ENCODE measurements at places on chromosomes 6 and 20.

DNA sequence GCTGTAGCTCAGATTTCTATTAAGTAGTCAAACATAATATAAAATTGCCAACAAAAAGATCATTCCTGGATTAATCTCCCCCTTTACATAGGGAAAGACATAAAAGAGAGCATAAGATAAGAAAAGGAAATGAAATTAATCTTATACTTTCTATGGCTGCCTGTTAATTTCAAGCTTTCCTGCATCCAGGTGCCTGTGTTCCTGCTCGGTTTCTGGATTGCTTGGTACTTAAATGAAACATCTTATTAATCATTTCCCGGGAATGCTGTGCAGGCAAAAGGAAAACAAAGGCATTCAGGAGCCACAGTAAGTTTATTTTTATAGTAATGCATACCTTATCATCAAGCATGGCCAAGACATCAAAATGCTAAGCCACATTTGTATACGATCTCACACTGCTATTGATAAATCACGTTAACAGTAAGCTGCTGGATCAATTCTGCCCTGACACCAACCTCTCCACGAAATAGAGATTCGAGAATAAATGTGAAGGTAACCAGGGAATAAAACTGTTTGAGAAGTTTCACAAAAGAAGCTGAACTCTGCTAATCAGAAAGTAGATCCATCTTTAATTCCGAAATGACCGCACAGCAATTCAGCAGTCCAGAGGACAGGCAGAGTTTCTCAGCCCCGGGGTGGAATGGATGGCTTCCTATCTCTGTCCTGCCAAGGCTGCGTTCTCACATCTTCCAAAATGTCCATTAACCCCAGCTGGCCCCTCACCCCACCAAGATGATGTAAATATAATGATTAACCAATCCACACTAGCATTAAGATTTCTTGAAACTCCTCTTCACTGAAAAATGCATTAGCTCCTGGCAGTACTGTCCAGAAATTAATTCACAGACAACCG is 32.6 kb upstream of the APCDD1L start:
- H3K36me3 ChIP-seq = no peaks in the 10 kb centered on the region
- H3K4me1 ChIP-seq = no peaks in the 10 kb centered on the region
- H3K4me3 ChIP-seq = no peak overlapping the region
- no peaks in the 10 kb centered on the region for H3K27me3 ChIP-seq
- no peak overlapping the region for H3K27ac ChIP-seq
- peak; percentile 8 for DNase-seq

GRCh38 chr6:144285798-144286502 is 815 bp downstream of the UTRN start:
- no peaks in the 10 kb centered on the region for H3K27me3 ChIP-seq
- peak overlapping the region; percentile 96 for H3K4me3 ChIP-seq
- no peak overlapping the region for H3K27ac ChIP-seq
- DNase-seq = peak; percentile 63

DNA sequence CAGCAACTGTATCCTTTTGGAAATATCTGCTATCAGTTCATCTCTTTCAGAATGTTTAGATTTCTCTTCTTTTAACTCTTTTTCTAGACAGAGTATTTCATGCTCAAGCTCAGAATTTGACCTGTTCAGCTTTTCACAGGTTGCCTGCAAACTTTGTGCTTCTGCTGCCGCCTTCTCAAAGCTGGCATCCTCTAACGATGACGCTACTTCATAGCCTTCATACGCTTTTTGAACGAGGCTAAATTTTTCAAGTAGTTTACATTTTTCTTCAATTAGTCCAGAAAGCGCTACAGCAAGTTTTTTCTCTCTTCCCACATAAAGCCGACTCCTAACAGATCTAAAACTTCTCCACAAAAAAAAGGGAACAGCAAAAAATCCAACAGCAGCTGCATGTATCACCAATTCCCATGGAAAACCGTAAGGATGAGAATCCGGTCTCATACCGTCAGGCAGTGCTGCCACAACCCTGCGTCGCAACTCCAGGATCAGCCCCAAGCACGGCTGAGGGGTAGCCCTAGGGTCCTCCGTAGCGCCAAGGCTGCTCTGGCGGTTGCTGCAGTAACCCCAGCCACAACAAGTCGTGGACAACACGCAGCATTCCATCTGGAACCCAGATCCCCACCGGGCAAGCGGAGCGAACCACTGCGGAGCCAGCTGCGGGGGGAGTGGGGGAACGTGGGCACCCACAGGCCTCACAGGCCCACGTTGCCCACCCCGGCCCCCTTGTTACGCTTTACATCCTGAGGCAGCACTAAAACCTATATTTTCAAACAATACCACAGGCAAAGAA is 30.6 kb downstream of the DACT2 start:
- H3K36me3 ChIP-seq = peaks cover 5% of the 10 kb centered on the region
- H3K27ac ChIP-seq = no peak overlapping the region
- H3K27me3 ChIP-seq = no peaks in the 10 kb centered on the region
- DNase-seq = no peak
- no peak overlapping the region for H3K4me3 ChIP-seq
- no peaks in the 10 kb centered on the region for H3K4me1 ChIP-seq

DNA sequence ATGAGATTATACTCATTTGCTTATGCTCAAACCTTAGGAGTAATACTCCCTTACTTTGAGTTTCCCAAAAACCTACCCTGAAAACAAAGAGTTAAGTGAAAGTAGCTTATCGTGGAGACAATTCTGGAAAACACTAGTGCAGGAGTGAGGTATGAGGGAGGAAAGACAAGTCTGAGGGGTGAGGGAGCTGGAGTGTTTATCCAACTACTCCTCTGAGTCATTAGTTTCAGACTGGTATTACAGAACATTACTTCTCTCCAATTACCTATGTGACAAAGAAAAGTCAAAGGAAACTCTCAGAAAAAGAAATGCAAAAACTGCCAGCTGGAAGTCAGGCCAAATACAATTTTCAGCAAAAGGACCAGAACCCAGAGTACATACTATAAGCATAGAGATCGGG is 171.1 kb upstream of the SPTLC3 start:
- H3K27me3 ChIP-seq = no peaks in the 10 kb centered on the region
- H3K4me1 ChIP-seq = peaks cover 3% of the 10 kb centered on the region
- no peak overlapping the region for H3K27ac ChIP-seq
- H3K4me3 ChIP-seq = no peak overlapping the region

DNA sequence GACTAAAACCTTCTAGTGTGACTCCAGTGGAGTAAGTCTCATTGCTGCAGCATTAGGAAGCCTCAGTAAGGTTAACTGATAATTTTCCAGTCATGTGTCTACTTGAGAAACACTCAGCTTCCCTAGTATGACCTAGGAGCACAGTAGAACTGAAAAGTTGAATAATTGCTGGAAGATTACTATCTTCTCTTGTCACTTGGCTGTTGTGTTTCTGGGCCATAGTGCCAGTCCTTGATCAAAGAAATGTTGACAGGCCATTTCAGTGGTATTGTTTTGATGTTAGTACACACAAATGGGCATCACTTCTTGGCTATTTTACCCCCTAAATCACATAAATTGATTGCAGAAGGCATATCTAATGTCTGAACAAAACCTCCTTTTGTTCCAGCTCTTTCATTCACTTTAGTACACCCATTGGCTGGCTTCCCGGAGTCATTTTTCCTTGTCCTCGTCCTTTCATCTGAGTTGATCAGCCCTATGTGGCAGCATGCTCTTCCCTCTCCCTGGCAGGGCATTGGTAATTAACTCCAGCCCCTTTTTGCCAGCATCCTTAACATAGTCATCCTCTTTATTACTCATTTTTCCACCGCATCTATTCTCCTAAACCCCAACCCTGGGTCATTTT is 6.0 kb downstream of the ENPP3 start:
- H3K36me3 ChIP-seq = no peaks in the 10 kb centered on the region
- DNase-seq = no peak
- no peaks in the 10 kb centered on the region for H3K27me3 ChIP-seq
- no peak overlapping the region for H3K4me3 ChIP-seq

DNA sequence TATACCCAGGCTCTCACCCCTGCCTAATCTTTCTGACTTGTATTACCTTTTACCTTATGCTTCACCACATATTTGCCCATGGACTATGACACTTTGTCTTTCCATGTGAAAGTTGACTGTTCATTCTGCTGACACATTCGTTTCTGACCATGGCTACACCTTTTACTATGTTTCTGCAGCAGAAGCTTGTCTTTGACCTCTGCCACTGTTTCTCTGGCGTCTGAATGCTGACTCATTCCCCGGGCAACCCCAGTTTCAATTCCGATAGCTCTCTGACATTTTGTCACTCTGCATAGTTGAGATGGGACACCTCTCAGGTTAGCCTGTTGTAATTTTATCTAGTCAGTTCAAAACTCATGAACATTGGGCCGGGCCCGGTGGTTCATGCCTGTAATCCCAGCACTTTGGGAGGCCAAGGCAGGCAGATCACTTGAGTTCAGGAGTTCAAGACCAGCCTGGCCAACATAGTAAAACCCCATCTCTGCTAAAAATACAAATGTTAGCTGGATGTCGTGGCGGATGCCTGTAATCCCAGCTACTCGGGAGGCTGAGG is 50.7 kb downstream of the SLC26A8 start:
- H3K27me3 ChIP-seq = no peaks in the 10 kb centered on the region
- DNase-seq = no peak
- H3K4me1 ChIP-seq = no peaks in the 10 kb centered on the region
- H3K4me3 ChIP-seq = no peak overlapping the region
- H3K27ac ChIP-seq = no peak overlapping the region
